ENCODE measurements at places on chromosomes 16 and 17.

DNA sequence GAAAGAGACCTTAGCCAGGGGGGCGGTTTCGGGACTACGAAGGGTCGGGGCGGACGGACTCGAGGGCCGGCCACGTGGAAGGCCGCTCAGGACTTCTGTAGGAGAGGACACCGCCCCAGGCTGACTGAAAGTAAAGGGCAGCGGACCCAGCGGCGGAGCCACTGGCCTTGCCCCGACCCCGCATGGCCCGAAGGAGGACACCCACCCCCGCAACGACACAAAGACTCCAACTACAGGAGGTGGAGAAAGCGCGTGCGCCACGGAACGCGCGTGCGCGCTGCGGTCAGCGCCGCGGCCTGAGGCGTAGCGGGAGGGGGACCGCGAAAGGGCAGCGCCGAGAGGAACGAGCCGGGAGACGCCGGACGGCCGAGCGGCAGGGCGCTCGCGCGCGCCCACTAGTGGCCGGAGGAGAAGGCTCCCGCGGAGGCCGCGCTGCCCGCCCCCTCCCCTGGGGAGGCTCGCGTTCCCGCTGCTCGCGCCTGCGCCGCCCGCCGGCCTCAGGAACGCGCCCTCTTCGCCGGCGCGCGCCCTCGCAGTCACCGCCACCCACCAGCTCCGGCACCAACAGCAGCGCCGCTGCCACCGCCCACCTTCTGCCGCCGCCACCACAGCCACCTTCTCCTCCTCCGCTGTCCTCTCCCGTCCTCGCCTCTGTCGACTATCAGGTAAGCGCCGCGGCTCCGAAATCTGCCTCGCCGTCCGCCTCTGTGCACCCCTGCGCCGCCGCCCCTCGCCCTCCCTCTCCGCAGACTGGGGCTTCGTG, at the start of gene MAPT:
MAPT (plus strand) TSS at position 533 of the 763 bp plus-strand sequence. CDS start 67,784 bp downstream, outside the sequence.
- peak; percentile 78 for DNase-seq

DNA sequence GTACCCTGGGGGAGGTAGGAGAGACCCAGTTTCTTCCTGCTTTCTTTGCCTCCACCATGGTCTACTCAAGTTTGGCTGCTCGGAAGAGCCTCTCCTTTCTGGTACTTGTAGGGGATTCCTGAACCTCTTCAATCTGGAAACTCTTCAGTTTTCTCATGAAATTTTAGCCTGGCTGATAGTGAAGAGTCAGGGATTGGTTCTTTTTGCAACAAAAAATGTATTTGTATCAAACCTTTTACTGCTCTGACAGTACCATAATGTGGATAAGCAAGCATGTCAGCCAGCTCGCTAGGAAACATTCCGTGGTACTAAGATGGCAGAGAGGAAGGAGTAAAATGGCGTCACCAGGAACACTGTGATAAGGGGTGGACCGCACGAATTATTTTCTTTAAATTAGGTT, 55.4 kb downstream of the NUP93 start:
- DNase-seq = no peak

DNA sequence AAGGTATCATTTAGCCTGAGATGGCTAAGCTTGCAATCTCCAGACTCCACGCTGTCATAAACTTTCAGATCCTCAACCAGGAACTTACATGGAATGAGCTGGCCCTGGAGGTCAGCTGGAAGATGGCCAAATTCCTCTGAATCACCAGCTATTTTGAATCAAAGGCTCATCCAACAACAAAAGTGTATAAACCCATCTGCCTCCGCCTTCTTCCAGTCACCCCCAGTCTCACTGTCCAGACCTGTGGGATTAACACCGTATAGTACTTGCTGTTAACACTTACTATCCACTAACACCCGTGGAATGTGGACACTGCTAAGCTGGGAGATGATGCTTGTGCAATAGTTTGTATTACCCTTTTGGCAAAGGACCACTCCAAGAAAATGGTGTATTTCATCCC, 1.9 kb upstream of the LCMT1 start:
- no peak for DNase-seq

GRCh38 chr17:66928949-66929348, 35.6 kb upstream of the CACNG4 start:
- DNase-seq = no peak

GRCh38 chr17:76822184-76822778, 45.9 kb upstream of the MGAT5B start:
- DNase-seq = no peak

DNA sequence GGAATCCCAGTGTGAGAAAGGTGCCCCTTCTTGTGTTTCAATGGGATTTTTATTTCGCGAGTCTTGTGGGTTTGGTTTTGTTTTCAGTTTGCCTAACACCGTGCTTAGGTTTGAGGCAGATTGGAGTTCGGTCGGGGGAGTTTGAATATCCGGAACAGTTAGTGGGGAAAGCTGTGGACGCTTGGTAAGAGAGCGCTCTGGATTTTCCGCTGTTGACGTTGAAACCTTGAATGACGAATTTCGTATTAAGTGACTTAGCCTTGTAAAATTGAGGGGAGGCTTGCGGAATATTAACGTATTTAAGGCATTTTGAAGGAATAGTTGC, 567 bp downstream of the UBB start:
- no peak for DNase-seq

GRCh38 chr17:45639297-45639849, 144.7 kb upstream of the CRHR1 start:
- DNase-seq = no peak

DNA sequence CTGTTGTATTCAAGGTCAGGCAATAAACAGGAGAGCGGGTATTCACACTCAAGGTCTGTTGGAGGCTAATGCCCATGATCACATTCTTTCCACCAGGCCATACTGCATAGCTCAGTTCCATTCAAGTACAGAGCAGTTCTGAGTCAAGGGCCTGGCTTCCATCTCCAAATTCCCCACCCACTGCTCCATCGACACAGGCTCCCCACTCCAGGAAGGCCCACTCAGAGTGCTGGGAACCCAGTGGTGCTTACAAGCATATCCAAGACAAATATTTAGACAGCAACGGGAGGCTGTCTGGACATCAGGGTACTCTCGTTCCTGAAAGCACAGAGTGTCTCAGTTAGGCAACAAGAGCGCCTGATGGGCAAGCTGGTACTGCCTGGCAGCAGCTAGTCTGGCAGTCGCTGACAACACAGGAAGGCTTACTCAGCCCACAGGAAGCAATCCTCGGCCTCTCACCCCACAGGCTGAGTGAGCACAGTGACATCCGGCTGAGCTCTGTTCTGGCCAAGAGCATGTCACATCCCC, 40.9 kb downstream of the RFFL start:
- DNase-seq = peak; percentile 87

DNA sequence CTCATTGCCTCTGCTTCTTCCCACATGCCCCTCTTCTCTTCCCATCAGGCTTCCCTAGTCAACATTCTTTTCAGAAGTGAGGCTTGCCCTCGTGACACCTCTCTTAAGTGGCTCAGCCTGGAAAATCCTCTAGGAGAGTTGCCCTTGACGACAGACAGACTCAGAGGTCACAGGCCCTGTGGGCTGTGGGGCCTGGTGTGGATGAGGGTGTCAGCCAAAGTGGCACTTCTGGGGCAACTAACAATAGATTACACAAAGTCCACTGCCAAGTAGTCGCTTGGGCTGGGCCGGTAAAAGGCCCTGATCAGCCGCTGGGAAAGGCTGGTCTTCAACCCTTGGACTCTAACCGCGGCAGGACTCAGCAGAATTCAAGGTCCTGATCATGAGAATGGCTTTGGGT, 33.7 kb upstream of the METTL16 start:
- DNase-seq = no peak
